DMS79 treated with DMSO at 0.1 percent for 48 hours (cell line): ENCODE measurements at places on chromosomes 4 and X.

- DNase-seq: no peak
Measured at GRCh38 chrX:45198301-45198700, 2.4 kb downstream of the DIPK2B start.

DNA sequence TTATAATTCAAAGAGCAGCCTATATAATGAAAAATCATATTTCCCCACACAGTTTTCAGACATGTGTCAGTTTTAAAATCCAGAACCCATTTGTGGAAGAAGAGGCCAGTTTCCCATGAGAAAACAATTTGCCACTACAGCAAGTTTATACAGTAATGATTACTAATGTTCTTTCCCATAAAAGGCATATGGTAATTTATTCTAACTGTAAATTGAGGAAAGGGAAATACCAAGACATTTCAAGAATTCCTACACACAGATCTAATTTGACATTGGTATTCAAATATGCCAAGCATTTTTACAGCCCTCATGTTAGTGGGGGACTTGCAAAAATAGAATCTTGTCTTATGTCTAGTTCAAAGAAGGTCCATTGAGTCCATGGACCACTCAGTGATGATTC, 1368.6 kb downstream of the FSTL5 start:
- DNase-seq: no peak

DNA sequence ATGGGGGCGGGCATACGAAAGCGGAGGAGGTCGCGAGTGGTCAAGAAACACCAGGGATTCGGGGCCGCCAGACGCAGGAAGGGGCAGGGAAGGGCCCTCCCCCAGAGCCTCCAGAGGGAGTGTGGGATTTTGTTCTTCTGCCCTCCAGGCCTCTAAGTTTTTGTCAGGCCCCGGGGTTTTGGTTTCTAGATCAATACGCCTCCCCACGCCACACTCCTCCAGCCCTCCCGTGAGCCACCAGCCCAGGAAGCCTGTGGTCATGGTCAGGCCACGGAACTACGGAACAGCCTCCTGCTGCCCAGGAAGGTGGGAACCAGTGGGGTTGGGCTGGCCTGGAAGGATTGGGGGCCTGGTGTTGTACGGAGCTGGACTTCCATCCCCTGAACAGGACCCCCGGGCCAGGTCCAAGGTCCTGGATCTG, 38.4 kb downstream of the CPLX1 start:
- DNase-seq: no peak

DNA sequence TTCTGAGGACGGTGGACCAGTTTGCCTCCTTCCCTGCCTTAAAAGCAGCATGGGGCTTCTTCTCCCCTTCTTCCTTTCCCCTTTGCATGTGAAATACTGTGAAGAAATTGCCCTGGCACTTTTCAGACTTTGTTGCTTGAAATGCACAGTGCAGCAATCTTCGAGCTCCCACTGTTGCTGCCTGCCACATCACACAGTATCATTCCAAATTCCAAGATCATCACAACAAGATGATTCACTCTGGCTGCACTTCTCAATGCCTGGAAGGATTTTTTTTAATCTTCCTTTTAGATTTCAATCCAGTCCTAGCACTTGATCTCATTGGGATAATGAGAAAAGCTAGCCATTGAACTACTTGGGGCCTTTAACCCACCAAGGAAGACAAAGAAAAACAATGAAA, 255.3 kb downstream of the RAPGEF2 start:
- no peak for DNase-seq

DNA sequence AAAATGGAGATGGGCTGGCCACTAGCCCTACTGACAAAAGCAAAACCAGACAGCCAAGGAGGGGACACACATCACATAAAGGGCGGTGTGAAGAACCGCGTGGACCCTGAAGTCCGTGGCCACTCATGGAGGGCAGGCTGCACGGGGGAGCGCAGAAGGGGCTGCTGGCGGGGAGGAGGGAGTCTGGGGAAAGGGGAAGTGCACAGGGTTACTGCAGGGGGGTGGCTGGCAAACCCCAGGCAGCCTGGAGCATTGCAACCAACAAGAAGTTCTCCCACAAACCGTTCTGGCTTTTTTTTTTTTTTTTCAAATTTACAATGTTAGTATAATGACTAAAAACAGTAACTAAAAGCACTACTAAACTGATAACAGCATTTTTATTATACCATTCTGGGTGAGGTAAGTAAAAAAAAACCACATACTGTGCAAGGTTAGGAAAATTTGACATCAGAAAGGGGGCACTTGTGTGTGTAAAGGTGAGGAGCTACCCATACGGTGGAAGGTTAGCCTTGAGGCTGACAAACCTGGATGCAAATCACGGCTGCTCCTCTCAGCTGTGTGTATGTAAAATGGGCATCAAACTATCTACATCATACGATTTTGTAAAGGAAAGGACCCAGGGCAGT, 87.1 kb downstream of the TSPAN5 start:
- DNase-seq: no peak

DNA sequence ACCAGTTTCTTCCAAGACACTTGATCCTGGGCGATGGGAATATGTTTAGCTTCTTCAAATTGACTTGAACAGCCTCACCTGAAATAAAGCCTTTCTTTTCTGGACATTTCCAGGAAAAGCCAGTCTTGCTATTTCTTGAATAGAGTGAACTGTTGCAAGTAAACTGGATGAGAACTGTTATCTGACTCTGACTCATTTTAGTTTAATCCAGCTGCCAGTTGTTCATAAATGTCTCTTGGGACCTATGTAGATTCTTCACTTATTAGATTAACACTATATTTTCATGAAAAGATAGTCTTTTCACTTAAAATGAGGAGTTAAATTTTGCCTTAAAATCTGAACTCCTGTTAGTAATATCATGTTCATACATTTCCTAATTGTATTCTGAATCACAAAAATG, 615.4 kb upstream of the GALNT7 start:
- no peak for DNase-seq

DNA sequence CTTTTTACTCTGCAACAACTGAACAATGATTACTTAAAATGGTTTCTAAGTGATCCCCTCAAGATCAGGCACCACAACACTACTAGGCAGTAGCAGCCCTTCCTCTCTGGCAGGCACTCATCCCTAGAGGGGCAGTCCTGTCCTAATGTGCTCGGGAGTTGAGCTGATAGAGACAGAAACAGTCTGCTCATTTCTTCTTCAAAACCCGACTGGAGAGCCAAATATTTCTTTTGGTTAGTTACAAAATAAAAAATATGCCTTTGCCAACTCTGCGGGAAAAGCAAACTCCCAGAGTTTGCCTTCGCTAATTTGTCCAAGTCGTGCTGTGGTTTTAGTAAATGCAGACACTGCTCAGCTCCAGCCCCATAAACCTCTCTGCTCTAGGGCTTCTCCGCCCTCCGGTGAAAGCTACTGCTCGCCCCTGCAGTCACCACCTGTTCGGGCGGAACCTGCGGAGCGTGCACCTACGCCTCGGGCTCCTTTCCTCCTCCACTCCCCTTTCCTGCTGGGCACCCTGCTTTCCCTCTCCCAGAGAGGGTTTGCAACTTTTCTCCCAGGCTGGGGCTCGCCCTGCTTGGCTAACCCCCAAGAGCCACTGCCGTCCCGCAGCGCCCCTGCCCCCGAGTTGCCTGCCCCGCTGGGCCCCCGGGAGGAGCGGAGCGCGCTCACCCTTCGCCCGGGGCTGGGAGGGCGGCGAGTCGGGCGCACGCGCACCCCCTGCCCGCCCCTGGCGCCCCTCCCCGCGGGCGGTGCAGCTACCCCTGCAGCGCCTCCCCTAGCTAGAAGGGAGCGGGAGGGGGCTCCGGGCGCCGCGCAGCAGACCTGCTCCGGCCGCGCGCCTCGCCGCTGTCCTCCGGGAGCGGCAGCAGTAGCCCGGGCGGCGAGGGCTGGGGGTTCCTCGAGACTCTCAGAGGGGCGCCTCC, at the start of gene NPNT:
TSS of gene NPNT (plus strand) at position 812 of the 923 bp plus-strand sequence. CDS start 182 bp downstream, outside the sequence.
- DNase-seq: no peak

DNA sequence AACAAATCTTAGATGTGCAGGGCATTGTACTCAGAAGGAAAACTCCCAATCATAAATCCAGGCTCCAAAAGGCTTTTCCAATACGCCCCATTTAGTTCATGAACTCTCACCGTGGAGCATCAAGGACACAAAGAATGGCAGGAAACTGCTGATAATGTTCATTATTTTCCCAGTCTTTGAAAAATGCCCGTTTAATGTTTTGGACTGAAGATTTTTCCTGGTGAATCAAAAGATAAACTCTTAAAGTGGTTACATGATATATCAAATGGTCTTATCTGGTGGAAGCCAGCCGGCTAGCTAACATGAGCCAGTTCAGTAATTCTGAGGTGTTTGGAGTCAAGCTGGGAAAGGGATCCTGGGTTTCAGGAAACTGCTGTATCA, 62.1 kb upstream of the AP1S2 start:
- DNase-seq: no peak

GRCh38 chrX:45353456-45353855, 152.8 kb upstream of the DIPK2B start:
- DNase-seq: no peak

DNA sequence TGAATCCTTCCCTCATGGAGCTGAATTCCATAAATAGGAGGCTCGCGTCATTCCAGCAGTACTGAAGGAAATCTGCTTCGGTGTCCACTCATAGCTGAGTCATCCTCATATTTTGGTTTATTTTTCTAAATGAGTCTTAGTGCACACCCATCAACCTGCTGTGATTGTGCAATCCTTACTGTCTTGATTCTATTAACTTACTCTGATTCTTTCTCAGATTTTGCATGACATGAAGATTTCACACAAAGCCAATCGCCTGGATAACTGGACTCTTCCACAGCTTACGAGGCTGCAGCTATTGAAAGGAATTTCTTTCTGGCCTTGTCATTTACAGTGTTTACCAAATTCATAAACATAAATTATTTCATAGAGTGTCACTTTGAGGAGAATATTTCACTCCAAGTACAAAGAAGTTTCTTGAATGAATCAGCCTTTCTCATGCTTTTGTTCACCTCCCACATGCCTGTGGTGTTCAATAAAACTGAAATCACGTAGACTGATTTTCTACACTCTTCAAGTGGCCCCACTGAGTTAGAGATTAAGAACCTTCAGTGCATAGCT, 207.6 kb upstream of the SLITRK2 start:
- no peak for DNase-seq
